ENCODE measurements at places on chromosomes 1 and 21.

- peak; percentile 93 for DNase-seq
These were observed at the start of gene DCAF8 for GRCh38 chr1:160261893-160262794. DCAF8 (minus strand) TSS chr1:160262549; CDS start chr1:160244008, 18,541 bp downstream.

- no peak for DNase-seq
These were observed 63.2 kb downstream of the STYXL2 start for GRCh38 chr1:167157114-167157513.

DNA sequence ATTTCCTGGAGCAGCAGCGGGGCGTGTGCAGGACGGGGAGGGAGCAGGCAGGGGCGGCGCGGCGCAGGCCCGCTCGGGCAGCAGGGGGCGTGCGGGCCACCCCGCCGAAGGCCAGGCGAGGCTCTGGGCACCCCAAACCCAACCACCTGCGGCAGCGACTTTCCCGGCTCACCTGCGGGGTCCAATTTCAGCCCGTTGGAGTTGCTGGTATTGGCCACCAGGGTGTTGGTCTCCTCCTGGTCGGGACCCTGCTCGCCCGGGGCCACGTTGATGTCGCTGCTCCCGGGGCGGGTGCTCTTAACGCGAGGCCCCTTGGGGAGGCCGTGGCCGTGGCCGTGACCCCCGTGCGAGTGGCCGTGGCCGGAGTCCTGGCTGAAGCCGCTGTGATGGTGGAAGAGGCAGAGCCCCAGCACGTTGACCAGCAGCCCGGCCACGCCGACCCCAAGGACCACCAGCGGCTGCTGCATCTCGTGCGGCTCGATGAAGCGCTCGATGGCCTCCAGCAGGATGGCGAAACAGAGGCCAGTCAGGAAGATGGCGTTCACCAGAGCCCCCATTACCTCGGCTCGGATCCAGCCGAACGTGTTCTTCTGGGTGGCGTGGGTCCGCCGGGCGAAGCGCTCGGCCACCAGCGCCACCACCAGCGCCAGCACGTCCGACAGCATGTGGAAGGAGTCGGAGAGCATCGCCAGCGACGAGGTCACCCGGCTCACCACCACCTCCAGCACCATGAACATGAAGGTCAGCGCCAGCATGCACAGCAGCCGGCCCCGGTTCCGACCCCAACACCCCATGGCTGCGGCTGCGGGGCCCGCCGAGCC lies 932 bp downstream of the SLC30A1 start:
- no peak for DNase-seq

DNA sequence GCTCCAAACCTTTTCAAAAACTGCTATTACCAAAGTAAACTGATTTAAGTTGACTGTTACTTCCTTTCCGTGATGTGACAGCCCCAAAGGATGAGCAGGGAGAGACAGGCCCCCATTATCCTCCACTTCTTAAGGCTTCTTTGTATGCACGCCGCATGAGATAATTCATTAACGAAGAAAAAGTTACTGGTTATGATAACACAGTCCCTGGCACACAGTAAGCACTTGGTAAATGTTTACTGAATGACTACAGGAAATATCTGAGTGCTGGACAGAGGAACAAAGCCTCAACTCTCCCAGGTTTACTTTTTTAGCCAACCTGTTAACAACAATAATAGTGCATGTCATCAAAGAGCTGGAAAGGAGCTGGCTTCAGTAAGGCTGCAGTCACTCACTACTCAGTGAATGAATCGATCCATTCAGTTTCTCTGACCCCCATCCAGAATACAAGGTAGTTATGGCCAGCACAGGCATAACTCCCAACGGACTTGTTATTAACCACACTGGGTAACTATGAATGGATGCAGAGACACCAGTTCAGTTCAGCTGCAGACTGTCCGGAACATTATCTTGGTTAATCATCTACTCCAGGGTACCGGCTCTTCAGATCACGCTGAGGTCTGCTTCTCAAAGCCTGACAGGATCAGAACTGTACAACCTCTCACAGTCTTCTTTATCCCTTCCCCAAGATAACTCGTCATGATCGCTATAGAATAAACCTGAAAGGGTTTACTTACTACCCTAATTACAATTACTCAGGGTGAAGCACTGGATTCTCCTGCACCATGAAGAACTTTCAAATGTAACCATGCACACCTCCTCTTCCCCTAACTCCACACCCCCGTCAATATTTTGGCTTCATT lies 58.3 kb downstream of the TGFBR3 start:
- no peak for DNase-seq

- DNase-seq = no peak
These were observed 20.7 kb upstream of the SLC19A1 start for GRCh38 chr21:45562965-45563364.

GRCh38 chr1:237901299-237901934 lies 10.7 kb upstream of the ZP4 start:
- DNase-seq = no peak

GRCh38 chr1:197284966-197285365 lies 16.9 kb downstream of the CRB1 start:
- DNase-seq = no peak

DNA sequence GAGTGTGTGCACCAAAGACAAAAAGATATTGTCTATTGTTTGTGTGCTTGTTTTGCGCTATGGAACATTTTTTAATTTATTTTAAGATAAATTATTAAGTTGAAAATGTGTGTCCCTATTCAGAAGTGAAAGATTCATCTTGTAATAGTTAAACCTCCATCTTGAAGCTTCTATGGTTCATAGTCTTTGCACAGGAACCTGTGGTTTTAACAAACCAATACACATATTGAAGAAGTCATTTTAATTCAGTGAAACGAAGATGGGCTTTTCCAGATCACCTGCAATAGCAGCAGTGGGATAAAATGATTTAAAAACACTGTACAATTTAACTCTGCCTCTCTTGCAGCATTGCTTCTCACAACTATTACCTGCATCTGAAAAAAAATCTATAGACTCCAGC lies 42.6 kb upstream of the QSOX1 start:
- no peak for DNase-seq

GRCh38 chr21:21952566-21952965 lies 954.4 kb downstream of the NCAM2 start:
- no peak for DNase-seq

- no peak for DNase-seq
These were observed 77.5 kb downstream of the TPR start for GRCh38 chr1:186297439-186298045.

- DNase-seq = no peak
These were observed 6.7 kb downstream of the DR1 start for GRCh38 chr1:93352376-93352775.

DNA sequence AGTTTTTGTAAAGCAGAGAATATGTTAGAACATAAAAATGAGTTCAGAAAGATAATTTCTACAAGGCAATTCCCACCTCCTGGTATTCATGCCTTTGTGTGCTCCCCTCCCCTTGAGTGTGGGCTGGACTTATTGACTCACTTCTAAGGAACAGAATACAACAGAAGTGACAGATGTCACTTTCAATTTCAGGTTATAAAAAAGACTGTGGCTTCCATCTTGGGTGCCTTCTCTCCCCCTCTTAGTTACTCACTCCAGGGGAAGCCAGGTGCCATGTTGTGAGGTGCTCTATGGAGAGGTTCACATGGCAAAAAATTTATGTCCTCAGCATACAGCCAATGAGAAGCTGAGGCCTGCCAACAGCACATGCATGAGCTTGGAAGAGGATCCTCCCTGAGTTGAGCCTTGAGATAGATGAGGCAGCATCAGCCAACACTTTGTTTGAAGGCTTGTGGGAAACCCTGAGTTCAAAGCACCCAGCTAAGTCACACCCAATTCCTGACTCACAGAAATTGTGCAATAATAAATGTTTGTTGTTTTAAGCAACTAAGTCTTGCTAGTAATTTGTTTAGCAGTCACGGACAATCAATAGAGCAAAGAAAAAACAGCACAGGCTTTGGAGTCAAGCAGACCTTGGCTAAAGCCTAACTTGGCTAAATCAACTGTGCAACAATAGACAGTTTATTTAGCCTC lies 73.5 kb upstream of the NGF start:
- DNase-seq = no peak

GRCh38 chr1:152459596-152460528 lies 45.8 kb upstream of the CRNN start:
- DNase-seq = no peak

- no peak for DNase-seq
These were observed 3.0 kb downstream of the TTC39A start for GRCh38 chr1:51327386-51327785.

- DNase-seq = no peak
These were observed 380.3 kb downstream of the PLPP3 start for GRCh38 chr1:56199061-56199460.

DNA sequence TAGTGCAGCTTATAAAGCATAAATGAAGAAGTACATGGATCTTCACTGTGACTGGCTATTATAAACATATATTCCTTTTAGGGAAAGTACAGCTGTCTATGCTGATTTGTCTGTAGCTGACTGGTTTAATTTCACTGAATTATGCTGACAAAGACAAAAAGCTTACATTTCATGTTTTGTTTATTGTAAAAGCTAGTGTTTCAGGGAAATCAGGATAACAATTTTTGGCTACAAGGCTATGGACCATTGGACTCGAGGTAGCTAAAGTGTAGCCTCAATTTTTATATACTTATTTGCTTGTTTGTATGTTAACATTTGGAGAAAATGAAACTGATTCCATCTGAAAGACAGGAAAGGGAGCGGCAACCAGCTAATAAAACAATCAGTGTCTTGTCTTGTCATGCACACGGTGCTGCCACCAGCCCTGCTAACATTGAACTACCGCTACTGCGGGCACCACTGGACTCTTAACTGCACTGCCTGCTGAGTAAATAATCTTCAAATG lies 480.2 kb downstream of the COL11A1 start:
- DNase-seq = peak; percentile 50

All from NCI-H2081 treated with DMSO at 0.1 percent for 48 hours (cell line).